ENCODE measurements at places on chromosomes 7 and 10.

DNA sequence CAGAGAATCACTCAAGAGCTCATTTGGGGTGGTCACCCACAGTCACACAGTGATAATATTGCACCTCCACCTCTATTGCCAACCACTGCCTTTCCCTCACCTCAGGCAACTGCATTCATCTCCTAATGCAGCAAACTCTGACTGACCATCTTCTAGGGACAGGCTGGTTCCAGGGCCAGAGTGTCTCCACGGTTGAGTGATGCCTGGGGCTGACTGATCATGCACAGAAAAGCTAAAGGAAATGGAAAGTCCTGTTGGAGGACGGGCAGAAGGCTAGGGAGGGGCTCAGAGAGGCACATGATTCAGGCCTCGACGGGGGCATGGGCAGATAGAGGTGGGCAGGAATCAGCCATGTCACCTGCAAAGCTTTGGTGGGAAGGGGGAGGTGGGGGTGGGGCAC is 127.1 kb upstream of the TNS3 start:
- DNase-seq: no peak

GRCh38 chr7:127751062-127751461 is 99.1 kb downstream of the SND1 start:
- DNase-seq: no peak

DNA sequence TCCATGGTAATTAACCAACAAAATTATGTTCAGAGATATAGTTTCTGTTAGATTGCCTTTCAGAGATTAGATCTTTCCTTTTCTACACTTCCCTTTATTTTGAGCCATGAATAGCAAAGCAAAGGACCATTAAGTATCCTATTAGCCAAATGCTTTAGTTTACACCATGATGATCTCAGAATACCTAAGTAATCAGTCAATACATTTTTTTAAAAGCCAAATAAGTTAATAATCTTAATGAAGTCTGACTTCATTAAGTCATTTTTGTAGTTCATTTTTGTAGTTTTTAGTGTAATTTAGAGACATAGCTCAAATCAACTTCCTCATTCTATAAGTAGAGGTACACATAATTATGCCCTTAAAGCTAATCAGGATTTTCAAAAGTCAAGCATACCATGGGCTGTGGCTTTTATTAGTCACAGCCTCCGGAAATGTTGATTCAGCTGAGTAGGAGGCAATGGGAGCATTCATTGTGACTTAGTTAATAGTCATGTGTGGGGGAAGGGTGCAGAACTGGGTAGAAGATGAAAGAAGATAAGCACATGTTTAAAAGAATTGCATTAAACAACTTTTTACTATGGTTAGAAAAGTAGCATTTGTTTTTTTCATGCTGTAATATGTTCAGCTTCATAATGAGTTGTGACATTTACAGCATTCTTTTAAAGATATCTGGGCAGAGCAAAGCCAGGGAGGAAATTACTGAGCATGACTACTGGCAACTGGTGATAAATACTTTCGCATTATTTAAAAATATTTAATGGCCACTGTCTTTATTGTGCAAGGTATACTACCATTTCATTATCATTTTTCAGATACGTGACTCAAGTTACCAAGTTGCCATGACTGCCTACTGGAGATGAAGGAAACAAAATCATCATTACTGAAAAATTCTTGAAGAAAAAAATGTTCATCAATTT is 57.3 kb upstream of the CCDC71L start:
- no peak for DNase-seq

DNA sequence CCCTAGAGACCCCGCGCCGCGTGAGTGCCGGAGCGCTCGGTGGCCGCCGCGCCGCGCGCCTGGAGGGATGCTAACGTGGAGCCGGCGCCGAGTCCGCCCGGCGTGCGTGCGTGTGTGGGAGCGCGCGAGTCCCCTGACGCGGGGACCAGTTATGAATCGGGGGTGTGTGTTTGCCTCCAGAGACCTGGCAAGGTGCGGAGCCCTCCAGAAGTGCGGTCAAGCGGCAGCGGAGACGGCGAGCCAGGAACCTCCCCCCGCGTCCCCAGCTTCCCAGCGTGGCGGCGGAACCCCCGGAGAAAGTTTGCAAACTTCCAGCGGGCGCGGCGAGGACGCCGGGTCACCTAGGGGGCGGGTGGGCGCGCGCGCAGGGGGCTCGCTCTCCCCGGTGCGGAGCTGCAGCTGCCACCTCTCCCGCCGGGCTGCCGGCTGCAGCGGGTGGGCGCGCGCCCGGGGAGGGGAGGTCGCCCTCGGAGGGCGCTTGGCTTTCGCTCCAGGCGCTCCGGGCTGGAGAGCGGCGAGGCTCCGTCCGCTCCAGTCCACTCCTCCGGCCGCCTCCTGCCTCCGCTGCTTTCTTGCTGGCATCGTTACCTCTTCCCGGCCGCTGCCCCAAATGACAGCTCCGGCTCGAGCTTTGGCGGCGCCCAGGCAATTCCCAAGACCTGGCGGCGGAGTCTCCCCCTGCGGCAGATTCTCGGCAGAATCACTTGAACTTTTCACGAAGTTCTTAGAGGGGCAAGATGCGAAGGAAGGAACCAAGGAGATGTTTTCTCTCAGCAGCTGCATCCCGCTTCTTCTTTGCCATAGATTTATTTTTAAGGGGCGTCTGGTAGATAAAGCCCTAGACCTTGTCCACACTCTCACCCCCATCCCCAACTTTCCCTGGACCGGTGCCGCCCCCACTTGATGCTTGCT is 2.3 kb upstream of the CREB5 start:
- peak; percentile 53 for DNase-seq

GRCh38 chr10:114593240-114593792 is 64.8 kb downstream of the ABLIM1 start:
- DNase-seq: no peak

GRCh38 chr10:132175408-132175807 is 11.3 kb upstream of the DPYSL4 start:
- no peak for DNase-seq

DNA sequence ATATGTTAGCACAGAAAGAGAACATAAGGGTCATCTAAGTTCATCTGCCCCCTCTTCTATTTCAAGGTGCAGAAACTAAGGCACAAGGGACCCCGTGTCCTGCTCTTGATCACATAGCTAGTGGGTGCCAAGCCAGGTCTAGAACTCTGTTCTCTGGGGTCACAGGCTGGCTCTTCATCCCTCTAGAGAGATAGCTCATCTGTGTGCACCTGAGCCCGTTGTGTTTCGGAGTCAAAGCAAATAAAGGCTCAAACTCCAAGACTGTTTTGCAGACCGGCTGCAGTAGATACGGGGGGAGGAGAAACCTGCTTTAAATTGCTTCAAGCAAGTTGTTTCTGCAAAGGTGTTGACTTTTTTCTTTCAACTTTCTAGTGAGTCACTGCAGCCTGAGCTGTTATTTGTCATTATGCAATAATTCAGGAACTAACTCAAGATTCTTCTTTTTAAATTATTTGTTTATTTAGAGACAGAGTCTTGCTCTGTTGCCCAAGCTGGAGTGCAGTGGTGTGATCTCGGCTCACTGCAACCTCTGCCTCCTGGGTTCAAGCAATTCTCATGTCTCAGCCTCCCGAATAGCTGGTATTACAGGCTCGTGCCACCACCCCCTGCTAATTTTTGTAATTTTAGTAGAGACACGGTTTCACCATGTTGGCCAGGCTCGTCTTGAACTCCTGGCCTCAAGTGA is 6.5 kb downstream of the BLVRA start:
- DNase-seq: no peak

GRCh38 chr10:13648425-13648824 is 61.7 kb downstream of the PRPF18 start:
- DNase-seq: no peak

GRCh38 chr10:118775478-118775877 is 20.7 kb upstream of the CACUL1 start:
- no peak for DNase-seq

- DNase-seq: no peak
These were observed 190.0 kb downstream of the PLXNA4 start for GRCh38 chr7:132386201-132386681.

DNA sequence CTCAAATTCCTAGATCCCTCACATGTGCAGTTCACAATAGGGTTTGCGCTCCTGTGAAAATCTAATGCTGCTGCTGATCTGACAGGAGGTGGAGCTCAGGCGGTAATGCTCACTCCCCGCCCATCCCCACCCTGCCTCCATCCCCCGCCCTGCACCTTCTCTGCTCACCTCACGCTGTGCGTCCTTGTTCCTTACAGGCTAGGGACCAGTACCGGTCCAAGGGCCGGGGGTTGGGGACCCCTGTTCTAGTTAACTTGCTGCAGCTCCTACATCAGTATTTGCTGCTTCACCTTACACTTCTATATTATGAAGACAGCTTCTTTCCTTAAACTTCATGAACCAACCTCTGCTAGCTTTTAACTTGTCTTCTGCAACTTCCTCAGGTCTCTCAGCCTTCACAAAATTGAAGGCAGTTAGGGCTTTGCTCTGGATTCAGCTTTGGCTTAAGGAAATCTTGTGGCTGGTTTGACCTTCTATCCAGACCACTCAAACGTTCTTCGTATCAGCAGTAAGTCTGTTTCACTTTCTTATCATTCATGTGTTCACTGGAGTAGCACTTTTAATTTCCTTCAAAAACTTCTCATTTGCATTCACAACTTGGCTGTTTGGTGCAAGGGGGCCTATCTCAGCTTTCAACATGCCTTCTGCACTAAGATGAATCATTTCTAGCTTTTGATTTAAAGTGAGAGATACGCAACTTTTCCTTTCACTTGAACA is 1.7 kb upstream of the TNKS2 start:
- DNase-seq: no peak

GRCh38 chr10:4008676-4009382 is 223.8 kb upstream of the KLF6 start:
- no peak for DNase-seq

GRCh38 chr10:122290833-122291532 is 19.9 kb downstream of the BTBD16 start:
- DNase-seq: no peak

DNA sequence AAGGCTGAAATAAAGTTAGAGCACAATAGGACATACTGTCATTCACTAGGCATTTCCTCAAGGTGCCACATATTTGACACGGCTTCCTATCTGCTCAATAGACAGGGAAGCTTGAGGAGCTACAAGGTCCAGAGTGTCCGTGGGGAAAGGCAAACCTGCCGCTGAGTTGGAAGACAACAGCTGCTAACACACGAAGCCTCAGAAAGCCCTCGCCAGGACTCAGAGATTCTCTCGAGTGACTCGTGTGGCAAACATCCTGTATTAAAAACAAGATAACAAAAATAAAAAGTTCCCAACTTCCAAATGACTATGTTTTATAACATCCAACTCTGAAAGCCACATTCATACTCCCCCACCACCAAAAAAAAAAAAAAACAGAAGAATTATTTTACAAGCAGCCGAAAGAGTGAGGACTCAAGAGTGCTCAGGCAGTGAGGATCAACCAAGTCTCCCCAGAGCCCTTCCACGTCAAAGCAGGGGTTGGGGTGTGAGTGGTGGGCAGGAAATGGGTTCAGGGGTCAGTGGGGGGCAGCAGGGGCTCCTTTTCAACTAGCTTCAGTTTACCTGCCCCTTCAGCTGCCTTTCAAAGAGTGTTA is 67.6 kb downstream of the STK17A start:
- no peak for DNase-seq

Data from breast epithelium (tissue), 4 donors.